ENCODE measurements at places on chromosomes 7 and 10.

DNA sequence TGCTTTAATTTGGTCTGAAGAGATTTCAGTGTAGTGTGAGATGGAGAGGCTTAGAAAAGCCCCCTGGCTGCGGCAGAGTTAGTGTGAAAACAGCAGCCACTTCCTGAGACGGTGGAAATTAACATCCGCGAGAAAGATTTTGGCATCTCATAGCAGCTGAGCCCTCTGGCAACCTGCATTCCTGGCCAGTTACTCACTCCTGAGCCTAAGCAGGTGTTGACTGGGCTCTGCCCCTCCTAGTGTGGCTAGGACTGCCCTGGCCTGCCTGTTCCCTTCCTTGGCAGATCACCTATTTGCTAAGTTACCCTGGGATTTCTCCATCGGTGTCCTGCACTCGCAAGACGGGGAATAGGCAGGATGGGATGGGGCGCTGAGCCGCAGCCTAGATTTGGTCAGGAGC is 57.6 kb upstream of the LMTK2 start:
- no peak for DNase-seq

GRCh38 chr7:50832744-50833143 is 50.0 kb upstream of the GRB10 start:
- no peak for DNase-seq

GRCh38 chr7:45082831-45083331 is 5.9 kb downstream of the NACAD start:
- no peak for DNase-seq

GRCh38 chr10:113965077-113965476 is 78.6 kb upstream of the ADRB1 start:
- no peak for DNase-seq

All from GM03348 (cell line).